ENCODE measurements at places on chromosomes 13 and 19. TPM values are rescaled to one million over a fixed set of nuclear protein-coding genes. Genes with fewer than 3 reads are reported as not detected.

The GAPDHS gene
- not detected for total RNA-seq

The ACER1 gene
- total RNA-seq: not detected

The TNNI3 gene
- total RNA-seq: 0.64 TPM

The CLEC17A gene
- total RNA-seq: 0.32 TPM

DNA sequence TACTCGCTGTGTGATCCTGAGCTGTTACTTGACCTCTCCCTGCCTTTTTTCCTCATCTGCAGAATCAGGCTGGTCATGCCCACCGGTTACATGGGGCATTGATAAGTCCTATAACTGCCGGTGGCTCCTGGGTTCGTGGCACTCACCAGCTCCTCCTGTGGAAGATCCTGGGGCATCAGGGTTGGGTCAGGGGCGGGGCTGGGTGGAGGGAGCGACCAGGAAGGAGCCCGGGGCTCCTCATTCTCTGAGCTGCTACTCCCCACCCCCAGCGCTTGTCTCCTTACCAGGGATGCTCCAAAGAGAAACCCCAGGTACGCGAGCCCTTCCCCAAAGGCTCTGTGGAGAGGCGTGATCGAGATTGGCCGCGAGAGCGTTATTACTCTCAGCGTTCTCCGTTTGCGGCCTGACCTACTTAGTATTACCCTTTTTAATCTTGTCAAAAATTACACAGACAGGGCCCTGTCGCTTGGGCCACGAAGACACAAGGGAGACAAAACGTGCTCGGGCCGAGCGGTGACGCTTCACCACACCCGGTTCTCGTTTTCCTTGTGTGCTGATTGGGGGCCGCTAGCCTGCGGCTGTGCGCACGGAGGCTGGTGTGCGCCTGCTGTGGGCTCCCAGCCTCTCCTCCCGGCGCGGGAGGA, 10.7 kb downstream of the HDGFL2 start:
- no peak for DNase-seq

DNA sequence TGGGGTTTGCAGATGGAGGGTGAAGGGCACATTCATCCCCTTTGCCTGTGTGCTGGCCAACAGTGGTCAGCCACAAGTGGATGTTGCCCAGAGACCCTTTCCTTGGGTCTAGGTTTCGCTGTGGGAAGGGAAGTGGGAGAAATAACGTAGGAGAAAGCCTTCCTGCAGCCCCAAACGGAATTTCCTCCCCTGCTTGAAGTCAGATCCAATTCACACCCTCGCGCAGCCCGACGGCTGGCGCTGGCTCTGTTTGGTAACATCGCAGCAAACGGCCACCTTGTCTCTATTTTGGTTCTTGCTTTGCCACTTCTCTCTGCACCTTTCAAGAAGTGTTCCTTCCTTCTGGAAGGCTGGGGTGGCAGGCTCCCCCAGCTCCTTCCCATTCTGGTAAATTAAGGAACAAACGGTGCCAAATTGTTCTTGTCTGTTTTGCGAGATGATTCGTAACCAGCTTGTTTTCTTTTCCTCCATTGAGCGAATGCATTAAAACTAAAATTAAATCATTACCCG, 45.4 kb downstream of the CHST8 start:
- no peak for DNase-seq

DNA sequence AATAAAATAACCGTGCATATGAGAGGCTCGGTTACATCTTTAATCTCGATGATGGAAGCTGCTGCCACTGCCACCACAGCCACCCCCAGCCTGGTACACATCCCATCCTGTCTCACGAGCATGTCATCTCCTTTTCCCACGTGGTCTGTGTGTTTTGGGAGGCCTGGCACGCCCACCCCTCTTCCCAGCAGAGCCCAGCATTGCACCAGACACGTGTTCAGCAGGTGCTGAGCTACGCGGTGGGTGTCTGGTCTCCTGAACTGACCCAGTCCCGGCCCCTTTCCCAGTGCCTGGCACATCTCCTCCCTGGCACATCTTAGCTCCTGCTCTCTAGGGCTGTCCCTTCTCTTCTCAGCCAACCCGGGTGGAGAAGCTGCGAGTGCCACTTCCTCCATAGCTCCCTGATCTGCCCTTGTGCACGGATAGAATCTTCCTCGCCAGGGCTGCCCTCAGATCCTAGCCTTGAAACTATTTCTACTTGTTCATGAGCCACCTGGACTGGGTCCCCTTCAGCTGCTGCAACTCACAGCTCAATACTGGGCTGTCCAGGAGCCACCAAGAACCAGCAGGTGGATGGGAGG, 36.8 kb upstream of the ZNF536 start:
- no peak for DNase-seq

GRCh38 chr19:46875234-46875633, 14.4 kb downstream of the ARHGAP35 start:
- no peak for DNase-seq

GRCh38 chr19:11736696-11737095, 2.0 kb downstream of the ZNF823 start:
- DNase-seq: peak; percentile 31

- DNase-seq: no peak
These were observed 238.0 kb downstream of the GGACT start for GRCh38 chr13:100350601-100351000.

DNA sequence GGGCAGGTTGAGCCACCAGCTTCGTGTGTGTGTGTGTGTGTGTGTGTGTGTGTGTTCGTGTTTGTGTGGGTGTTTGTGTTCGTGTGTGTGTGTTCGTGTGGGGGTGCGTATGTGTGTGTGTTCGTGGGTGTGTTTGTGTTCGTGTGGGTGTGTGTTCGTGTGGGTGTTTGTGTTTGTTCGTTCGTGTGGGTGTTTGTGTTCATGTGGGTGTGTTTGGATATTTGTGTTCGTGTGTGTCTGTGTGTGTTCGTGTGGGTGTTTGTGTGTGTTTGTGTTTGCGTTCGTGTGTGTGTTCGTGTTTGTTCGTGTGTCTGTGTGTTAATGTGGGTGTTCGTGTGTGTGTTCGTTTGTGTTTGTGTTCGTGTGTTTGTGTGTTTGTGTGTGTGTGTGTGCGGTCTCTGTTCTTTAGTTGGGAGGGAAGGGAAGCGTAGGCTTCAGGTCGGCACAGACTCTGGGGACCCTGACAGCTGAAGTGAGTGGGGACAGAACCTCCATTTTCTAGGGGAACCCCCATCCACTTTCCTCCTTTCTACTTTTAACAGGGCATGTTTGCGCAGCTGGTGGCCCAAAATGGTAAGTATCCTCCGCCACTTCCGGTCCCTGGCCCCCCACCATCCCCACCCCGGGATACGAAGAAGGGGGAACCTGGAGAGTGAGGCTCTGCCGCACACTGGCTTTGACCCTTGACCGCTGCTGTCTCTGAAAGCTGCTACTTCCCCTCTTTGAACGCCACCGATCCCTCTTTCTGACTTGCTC, 1.6 kb downstream of the TNFSF9 start:
- no peak for DNase-seq
